ENCODE measurements at places on chromosomes 11 and 22.
A peak's percentile ranks its signal among the peaks of the same experiment; 100 is the strongest.

DNA sequence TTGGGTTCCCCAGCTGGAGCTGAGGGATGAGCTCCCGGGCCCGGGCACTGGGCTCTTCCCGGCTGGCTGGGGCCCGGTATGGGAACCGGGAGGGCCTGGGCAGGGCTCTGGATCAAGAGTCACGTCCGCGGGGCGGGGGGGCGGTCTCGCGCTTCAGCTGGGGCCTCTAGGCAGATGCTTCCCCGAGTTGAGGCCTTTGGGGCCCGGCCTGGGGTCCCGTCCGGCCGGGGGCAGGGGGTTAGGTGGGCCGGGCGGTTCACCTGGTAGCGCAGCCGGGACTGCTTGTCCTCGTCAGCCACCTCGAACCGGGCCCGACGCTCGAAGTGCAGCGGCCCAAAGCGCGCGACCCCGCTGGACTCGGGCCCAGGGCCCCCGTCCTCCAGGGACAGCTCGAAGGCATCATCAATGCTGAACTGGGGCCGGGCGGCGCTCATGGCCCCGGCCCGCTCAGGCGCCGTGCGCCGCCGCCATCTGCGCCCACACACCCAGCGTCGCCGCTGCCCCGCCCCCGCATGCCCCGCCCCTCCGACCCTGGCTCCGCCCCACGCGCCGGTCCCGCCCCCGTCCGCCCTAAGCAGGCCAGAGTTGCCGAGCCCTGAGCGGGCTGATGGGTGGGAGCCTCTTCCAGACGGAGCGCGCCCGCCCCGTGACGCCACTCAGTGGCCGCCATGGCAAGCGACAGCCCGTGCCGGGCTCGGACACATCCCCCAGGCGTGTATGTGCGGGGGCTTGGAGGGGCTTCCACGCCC is at the start of gene TMEM134:
TMEM134 (minus strand) TSS at position 493 of the 749 bp plus-strand sequence; CDS start at position 434, 59 bp downstream.
- peak; percentile 93 for DNase-seq

DNA sequence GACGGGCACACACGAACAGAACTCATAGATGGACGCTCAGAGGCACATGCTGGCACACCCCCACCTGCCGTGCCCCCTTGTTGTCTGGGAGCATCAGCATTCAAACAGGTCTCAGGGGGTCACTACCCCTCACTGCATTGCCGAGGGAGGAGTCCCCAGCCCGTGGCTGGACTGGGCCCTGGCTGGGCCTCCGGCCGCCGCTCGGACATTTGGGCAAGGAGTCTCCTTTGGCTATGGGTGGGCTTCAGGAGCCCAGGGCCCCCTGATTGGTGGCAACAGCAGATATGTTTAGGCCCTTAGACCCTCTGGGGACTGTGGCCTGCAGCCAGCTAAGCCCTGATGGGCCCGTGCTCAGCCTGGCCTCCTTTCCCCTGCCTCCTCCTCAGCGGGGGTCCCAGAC is 41.9 kb downstream of the FLRT1 start:
- DNase-seq: no peak

- peak; percentile 88 for DNase-seq
These were observed 679 bp upstream of the SSH3 start for GRCh38 chr11:67302571-67303131.

- no peak for DNase-seq
These were observed 385.9 kb upstream of the API5 start for GRCh38 chr11:42925916-42926315.

GRCh38 chr11:108947654-108948570 is 283.0 kb downstream of the DDX10 start:
- DNase-seq: peak; percentile 59

DNA sequence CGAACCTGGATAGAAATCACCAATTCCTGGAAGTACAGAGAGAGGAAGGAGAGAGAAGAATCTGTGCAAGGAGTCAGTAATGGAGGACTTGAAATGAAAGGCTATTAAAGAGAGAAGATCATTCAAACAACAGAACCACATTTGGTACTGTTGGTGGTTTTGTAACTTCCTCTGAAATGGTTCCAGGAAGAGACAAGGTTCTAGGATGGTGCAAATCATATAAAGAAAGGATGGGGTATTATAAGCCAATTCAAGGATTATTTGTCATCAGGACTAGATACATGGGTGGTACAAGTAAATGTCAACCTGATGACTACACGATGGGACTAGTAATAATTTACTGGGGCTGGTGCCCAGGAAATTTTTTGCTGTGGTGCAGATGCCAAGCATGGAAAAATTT is 28.9 kb upstream of the TMA7B start:
- no peak for DNase-seq

GRCh38 chr11:63767565-63768236 is 874 bp downstream of the ZFTA start:
- peak; percentile 82 for DNase-seq

DNA sequence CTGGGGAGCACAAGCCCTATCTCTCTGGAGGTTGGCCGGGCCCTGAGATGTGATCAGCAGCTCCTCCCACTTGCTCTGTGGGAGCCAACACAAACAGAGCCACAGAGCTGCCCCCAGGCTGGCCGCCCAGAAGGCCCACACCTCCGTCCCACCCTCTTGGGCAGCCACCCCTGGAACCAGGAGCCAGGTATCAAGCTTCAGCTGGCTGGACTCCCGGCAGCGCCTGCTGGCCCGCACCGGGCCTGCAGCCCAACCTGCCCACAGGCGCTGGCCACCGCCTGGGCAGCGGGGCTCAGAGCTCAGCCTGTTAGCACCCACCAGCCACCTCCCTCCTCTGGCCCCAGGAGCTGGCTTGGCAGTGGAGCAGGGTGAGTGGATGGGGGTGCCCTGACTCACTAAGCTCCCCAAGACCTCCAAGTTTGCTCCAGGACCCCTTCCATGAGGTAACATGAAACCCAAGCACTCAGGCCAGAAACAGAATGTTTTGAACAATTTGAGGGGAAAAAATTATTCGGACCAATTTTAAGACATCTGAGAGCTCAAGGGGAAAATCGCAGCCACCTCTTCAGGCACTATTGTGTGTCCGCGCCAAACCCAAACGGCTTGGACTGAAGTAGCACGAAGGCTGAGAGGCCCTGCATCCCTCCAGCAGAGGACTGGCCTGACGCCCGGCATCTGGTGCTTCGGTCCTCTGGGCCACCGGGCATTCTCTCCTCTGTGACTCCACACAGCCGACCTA is 450.8 kb downstream of the SOX6 start:
- DNase-seq: no peak

DNA sequence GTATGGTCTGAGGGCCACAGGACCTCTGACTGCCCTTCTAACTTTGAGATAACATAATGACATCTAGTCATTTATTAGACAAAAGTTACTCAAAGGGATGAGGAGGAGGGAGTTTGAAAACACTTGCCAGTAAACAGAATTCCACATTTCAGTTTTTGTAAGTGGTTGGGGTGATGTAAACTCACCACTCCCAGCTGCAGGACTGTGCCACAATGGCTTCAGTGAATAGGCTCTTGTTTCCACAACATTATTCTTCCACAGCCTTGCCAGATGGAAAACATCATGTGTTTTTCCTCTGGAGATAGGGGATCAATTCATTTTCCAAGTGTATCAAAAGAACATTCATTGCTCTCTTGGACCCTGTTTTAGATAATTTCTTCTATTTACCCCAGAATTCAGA is 147.2 kb upstream of the BDNF start:
- DNase-seq: no peak

- peak; percentile 93 for DNase-seq
These were observed at the start of gene RELT for GRCh38 chr11:73376160-73376802. Gene RELT (plus strand): TSS chr11:73376399. CDS start chr11:73389137, 12,738 bp downstream.

- DNase-seq: no peak
These were observed 1525.8 kb downstream of the BRD1 start for GRCh38 chr22:48301908-48302307.

DNA sequence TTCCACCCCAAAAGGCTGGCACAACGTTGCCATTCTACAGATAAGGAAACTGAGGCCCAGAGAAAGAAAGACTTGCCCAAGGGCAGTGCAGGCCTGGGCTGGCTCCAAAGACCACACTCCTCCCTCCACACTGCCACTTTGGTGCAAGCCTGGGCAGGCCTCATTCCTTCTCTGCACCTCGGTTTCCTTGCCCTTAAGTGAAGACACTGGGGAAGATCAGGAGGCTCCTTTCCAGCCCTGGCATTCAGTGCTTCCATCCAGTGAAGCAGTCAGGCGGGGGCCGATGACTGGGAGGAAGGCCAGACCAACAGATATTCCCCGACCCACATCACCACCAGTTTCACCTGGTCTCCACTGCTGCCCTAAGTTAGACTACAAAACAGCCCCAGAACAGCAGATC is 18.3 kb upstream of the TCF20 start:
- DNase-seq: no peak

- DNase-seq: no peak
These were observed 4.5 kb upstream of the TPBGL start for GRCh38 chr11:75236062-75236461.

GRCh38 chr11:64216879-64217278 is 9.1 kb downstream of the TRPT1 start:
- DNase-seq: no peak

- DNase-seq: peak; percentile 63
These were observed 47.5 kb upstream of the ME3 start for GRCh38 chr11:86719781-86720463.

GRCh38 chr11:125946712-125947418 is 1.0 kb downstream of the VSIG10L2 start:
- DNase-seq: no peak

DNA sequence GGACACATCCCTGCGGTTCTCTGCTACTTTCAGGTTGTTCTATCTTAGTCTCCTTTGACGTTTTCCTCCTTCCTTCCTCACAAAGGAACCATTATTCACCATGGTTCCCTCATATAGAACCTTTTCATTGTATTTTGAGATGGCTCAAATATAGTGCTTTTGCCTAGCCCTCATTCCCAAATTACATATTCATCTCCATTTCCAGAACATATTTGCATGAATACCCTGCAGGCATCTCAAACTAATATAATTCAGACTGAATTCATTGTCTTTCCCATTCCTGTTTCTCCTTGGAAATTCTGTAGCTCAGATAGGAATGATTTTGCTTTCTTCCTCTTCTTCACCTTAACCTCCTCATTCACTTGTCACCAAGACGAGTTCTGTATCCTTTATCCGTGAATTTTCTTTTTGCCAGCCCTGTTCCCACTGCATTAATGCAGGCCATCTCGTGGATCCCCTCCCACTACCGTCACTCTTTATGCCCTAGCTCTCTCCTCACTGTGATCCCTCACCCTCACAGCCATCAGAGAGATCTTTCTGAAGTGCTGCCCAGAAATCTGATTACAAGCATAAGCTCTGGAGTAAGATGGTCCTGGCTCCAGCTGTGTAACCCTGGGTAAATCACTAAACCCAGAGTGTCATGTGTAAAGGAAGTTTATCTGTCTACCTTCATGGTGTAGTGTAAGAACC is 23.3 kb downstream of the PIWIL4 start:
- DNase-seq: no peak

GRCh38 chr22:28581016-28581415 is 98.6 kb downstream of the TTC28 start:
- DNase-seq: no peak

GRCh38 chr22:46862418-46863324 is 100.2 kb downstream of the TBC1D22A start:
- no peak for DNase-seq

GRCh38 chr11:130655300-130655699 is 206.9 kb downstream of the ADAMTS15 start:
- DNase-seq: no peak

GRCh38 chr11:112294688-112295340 is 34.2 kb upstream of the PLET1 start:
- no peak for DNase-seq

GRCh38 chr11:64656862-64657261 is 65.8 kb downstream of the SLC22A12 start:
- DNase-seq: peak; percentile 27

DNA sequence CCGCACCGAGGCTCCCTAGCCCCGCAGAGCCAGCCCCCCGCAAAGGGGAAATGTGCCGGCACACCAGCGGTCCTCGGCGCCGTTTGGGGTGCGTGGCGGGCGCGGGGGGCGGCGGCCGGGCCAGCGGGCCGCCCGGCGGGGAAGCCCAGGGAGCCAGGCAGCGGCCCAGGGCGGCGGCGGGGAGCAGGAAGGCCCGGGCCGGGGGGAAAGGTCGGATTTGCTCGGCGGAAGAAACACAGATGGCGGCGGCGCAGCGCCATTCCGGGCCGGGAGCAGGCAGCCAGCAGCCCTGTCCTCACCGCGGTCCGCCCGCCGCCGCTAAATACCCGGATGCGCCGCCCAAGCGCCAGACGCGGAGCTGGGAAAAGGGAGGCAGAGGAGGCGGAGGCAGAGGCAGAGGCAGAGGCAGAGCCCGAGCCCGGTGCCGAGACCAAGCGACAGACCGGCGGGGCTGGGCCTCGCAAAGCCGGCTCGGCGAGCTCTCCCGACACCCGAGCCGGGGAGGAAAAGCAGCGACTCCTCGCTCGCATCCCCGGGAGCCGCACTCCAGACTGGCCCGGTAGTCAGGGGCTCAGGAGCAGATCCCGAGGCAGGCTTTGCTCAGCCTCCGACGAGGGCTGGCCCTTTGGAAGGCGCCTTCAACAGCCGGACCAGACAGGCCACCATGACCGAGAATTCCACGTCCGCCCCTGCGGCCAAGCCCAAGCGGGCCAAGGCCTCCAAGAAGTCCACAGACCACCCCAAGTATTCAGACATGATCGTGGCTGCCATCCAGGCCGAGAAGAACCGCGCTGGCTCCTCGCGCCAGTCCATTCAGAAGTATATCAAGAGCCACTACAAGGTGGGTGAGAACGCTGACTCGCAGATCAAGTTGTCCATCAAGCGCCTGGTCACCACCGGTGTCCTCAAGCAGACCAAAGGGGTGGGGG is 2.6 kb upstream of the GCAT start:
- peak; percentile 85 for DNase-seq

GRCh38 chr11:57896361-57897145 is 127.1 kb upstream of the OR9Q1 start:
- no peak for DNase-seq

- no peak for DNase-seq
These were observed 54.2 kb upstream of the TTLL12 start for GRCh38 chr22:43241138-43241597.

- no peak for DNase-seq
These were observed 539.7 kb downstream of the INSC start for GRCh38 chr11:15654451-15654850.

- no peak for DNase-seq
These were observed 187.4 kb downstream of the GRIK4 start for GRCh38 chr11:120698918-120699317.

DNA sequence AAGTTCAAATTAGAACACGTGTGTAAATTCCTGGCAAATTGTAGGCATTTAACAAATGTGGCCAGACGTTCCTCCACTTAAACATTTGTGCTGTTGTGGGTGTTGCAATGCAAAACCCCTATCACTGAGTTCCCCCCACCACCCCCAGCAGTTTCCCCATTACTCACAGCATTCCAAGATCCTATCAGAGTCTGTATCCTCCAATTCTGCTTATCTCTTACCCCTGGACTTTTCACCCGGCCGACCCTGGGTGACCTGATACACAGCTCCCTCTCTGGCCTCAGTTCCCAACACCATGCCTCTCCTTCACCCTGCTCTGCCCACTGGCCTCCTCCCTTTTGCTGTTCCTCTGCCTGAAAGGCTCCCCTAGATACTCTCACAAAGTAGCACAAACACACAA is 31.4 kb upstream of the AQP11 start:
- DNase-seq: no peak

DNA sequence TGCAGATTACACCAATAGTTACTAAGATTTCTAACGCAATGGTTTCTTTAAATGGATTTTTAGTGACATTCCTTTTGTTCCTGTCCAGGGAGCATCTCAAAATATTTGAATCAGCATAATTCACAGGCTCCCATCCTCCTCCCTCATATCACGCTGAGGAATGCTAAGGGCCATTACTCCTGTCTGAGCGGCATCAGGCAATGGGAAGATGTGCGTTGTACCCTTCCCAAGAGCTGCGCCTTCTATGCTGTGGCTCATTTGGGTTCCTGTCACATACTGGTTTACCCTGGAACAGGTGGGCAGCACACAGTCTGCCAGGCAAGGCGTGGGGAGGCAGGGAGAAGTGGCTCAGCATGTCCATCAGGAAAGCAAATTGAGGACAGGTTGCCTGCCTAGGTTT is 121.9 kb downstream of the DBX1 start:
- no peak for DNase-seq
